ENCODE measurements at places on chromosomes 6 and 20.
A peak's percentile ranks its signal among the peaks of the same experiment; 100 is the strongest.

- no peak for DNase-seq
Observed at GRCh38 chr20:42957018-42957703, 232.5 kb downstream of the PTPRT start.

- DNase-seq, result peak; percentile 38
Observed at GRCh38 chr6:13615792-13616120, 621 bp downstream of the NOL7 start.

DNA sequence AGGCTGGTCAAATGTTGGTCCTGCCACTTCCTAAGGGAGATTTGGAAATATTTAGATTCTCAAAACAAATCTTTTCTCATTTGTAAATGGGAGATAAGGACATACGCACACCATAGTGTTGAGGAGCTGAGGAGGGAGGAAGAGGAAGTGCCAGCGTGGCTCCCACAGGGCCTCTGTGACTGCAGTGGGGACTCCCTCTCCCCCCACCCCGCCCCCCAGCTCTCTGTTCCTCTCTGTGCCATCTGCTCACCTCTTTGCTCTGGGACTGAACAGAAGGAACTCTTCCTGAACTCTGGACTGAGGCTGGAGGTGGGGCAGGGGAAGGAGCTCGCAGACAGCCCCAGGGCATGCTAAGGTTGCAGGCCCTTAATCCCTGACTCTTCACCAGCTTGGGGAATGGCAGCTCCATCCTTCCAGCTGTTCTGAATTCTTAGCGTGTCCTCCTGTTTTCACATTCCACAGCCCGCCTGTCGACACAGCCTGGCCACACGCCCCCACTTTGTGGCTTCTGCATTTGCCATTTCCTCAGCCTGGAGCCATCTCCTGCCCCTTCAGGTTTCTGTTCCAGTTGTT lies 11.4 kb downstream of the DDX27 start:
- DNase-seq, result no peak

DNA sequence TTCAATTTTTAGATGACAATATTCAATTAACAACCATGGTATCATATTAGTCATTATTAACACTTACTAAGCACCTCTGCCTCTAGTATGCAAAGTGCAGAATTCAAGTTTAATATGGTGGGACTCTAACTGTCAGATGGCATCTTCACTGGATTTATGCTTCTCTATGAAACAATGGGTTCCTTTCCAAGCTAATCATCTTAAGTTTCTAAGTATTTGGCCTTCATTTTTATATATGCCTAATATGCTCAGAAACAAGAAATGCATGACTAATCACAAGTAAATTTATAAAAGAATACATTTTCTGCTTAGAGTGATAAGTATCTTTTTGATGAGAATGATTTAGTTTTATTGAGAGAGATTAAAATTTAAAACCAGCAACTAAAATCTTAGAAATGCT lies 144.7 kb downstream of the HIVEP2 start:
- DNase-seq, result no peak

DNA sequence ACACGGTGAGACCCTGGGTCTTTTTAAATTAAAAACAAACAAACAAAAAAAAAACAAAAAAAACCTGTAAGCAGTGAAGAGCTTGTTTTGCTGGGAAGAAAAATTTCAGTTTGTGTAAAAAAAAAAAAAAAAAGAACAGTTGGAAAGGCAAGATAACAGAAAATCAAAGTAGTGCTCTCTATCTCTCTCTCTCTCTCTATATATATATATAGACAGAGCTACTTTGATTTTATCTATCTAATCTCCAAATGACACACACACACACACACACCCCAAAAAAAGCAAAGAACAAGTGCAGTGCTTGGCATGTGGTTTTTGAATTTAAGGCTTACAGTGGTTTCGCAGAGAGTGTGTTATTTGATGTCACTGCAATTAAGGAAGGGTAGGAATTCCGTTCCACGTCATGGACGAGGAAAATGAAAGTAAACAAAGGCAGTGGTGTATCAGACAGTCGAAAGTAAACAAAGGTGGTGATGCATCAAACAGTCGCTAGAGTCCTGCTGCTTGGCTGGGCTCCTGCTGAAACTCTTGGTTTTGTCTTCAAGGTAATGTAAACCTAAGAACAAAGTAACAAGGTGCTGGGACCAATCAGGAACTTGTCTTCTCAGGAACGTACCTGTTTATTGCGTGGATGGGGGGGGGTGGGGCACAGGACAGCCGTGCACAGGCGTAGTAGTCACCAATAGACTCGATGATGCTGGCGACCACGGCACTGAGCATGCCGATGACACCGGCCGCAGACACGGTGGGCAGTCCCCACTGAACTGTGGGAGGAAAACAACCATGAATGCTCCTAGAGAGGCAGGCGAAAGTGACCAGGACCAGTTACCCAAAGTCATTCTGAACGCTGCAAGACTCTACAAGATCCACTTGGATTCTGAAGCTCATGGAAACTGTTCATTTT lies 131.8 kb downstream of the SLC23A2 start:
- DNase-seq, result peak; percentile 4

All from activated CD4-positive, alpha-beta T cell treated with anti-CD3 and anti-CD28 coated beads, Interleukin-2, amount 50 U/mL, for 1 hour (primary cell).